ENCODE measurements at places on chromosomes 7 and 10.
A peak's percentile ranks its signal among the peaks of the same experiment; 100 is the strongest.

DNA sequence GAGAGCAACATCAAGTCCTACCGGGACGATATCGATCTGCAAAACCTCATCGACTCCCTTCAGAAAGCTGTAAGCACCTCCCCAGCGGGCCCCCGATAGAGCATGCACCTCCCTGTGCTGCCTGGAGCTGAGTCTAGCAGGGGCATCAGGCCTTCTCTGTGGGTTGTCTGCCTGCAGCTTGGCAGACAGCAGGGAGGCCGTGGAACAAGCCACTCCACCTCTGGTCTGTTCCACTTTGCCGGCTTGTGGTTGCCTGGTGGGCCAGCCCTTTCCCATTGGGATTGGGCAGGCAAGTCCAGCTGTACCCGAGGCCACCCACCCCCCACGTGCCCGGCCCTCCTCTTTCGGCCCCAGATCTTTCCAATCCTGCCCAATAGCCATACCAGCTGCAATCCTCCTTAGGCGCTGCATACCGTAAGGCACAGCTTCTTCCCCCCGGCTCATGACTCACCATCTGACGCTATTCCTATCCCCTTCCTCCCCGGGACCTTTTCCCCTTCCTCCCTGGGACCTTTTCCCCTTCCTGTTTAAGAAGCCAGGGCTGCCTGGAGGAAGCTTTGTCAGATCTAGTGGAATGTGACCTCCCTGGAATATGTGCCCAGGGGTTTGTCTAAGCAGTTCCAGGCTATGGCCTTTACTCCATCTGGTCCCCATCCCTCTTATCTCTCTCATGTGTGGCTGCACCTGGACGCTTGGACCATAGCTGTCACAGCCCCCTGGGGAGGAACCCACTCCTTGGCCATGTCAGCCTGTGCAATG, 28.1 kb upstream of the SH2D4B start:
- DNase-seq, result no peak

GRCh38 chr10:119640875-119641526, 10.2 kb upstream of the BAG3 start:
- no peak for DNase-seq

DNA sequence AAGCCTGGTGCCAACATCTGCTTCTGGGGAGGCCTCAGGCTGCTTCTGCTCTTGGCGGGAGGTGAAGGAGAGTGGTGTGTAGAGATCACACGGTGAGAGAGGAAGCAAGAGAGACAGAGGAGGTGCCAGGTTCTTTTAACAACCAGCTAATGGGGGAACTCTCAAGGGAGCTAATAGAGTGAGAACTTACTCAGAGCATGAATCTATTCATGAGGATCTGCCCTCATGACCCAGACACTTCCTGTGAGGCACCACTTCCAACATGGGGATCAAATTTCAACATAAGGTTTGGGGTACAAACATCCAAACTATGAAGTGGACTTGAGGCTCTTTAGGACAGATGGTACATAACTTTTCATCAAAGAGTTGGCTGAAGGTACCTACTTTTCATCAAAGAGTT, 5.1 kb upstream of the ZNF32 start:
- no peak for DNase-seq

DNA sequence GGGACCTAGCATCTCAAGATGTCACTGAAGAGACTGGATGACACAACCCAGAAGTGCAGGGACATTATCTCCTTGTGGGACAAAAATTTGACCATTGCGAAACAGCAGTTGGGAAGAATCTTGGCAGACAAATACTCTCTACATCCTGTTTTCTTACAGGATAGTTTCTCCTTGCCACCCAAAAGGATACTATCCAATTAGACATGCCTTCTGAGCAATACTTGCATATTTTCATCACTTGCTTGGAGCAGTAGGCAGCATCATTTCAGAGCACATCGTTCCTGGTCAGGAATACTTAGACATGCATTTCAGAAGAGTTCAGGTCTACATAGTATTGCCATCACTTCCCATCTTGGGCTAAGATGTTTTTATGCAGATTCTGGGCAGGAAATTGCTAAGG, 56.8 kb downstream of the FAS start:
- DNase-seq, result no peak

- DNase-seq, result no peak
Observed at GRCh38 chr10:51269821-51270220, 195.5 kb downstream of the PRKG1 start.

- DNase-seq, result no peak
Observed at GRCh38 chr7:101858437-101859385, 41.3 kb downstream of the CUX1 start.

- DNase-seq, result peak; percentile 13
Observed at GRCh38 chr10:79379512-79380124, 32.3 kb downstream of the PPIF start.

GRCh38 chr7:7943951-7944350, 24.6 kb upstream of the GLCCI1 start:
- no peak for DNase-seq

DNA sequence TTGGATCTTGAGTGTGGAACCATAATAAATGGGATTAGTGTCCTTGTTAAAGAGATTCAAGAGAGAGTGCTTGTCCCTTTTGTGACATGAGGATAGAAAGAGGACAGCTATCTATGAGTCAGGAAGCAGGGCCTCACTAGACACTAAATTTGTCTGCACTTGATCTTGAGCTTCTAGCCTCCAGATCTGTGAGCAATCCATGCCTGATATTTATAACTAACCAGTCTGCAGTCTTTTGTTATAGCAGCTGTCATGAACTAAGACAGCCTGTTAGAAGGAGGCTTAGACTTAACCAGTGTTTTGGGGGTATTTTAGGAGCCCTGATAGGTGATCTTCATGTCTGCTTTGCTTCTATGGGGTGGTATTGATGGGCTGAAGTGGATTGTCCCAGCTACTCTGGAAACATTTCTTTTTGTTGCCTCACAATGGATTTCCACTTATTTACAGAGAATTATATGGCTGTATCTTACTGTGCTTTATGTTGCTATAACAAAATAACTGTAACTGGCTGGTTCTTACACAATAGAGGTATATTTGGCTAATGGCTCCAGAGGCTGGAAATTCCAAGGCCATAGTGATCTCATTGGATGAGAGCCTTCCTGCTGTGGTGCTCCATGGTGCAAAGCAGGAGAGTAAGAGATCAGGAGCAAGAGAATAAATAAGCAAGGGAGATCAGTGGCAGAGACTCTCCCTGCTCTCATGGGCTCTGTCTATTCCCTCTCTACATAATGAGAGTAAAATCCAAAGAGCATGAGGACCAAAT, 23.4 kb upstream of the AKR1C3 start:
- no peak for DNase-seq

- DNase-seq, result no peak
Observed at GRCh38 chr7:139829775-139830117, 682 bp downstream of the TBXAS1 start.

DNA sequence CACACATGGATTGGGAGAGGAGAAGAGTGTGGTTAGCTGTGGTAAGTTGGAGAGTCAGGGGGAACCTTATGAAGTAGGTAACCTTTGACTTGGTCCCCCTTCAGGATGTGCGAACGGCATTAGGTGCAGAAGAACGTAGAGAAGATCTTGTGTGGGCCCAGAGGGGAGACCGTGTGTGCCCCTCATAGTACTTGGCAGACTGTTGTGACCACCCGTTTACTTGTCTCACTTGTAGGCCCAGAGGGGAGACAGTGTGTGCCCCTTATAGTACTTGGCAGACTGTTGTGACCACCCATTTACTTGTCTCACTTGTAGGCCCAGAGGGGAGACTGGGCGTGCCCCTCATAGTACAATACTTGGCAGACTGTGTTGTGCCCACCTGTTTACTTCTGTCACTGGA, 2.6 kb downstream of the GTPBP4 start:
- DNase-seq, result no peak

- no peak for DNase-seq
Observed at GRCh38 chr10:104127411-104127810, 5.4 kb downstream of the SFR1 start.

DNA sequence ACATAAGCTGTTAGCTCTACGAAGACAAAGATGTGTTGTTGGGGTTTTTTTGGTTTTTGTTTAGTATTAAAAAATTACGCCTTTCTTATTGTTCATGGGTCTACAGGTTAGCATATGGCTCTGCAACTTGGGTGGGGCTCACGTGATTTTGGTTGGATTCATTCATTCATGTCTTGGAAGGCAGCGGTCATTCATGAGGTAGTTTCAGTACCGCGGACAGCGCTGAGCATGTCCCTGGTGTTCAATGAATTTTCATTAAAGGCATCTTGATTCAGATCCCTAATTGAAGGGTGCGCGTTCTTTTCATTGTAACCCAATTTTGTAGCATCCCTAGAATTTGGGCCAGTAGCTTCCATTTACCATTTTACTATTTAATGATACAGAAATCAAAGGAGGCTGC, 42.9 kb upstream of the TCERG1L start:
- no peak for DNase-seq

DNA sequence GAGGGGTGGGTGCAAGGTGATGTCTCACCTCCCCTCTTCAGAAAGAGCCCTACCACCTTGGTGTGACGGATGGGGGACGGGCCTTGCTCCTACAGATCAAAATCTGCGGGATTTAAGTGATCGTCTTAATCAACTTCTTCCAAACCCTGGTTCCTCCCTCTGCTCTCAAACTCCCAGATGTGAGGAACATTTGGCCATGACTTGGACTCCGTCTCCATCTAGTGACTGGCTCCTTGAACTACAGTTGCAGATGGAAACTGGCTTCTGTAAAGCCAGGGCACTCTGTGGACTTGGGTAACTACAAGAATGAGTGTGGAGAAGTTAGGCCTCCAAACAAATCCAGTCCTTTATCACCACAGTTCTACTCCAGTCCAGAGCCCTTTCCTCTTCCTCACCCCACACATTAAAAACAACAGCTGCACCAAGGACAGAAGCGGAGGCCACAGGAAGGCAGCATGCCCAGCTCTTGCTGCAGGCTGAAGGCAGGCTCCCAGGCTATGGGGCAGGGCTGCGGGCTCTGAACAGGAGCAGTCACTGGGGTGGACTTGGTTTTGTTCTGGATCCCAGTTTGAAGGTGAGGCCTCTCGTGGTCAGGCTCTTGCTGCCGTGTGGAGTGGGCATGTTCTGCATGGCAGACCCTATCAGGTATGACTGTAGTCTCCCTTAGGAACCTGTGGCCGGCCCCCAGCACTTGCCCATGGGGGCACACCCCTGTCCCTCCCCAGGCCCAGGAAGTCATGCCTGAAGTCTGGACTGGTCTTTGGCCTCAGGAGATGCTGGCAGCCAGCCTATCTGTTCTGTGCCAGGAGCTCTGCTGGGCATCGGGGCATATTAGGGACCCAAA, 79.4 kb downstream of the VWC2 start:
- DNase-seq, result no peak

GRCh38 chr10:132641401-132641800, 103.8 kb downstream of the INPP5A start:
- no peak for DNase-seq

GRCh38 chr10:6979371-6979770, 399.3 kb upstream of the PRKCQ start:
- DNase-seq, result no peak

DNA sequence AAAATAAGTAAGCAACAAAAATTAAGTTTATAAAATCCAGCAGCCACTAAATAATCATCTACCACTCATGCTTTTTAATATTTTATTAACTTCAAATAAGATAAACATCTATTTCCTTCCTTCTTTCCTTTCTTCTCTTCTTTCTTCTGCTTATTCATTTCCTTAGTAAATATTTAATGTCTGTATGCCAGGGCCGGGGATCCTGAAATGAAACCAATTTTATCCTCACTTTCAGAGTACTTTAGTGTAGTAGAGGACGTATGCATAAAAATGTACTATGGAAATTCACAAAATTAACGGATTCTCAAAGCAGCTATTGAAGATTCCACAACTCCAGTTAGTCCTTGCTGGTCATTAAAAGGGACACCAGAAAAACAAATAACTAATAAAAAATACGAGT, 224.7 kb downstream of the VTI1A start:
- DNase-seq, result no peak

DNA sequence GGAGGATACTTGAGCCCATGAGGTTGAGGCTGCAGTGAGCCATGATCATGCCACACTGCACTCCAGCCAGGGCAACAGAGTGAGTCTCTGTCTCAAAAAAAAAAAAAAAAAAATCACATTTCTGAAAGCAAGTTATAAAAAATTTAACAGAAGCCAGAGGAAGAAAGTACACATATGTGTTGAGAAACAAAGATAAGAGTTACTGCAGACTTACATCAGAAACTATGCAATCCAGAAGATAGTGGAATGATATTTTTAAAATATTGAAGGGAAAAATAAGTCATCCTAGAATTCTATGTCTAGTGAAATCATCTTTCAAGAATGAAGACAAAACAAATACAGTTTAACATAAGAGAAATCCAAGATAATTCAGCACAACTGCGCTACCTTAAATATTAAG, 46.9 kb downstream of the ZNF518A start:
- DNase-seq, result no peak

GRCh38 chr7:45160417-45160881, 2.9 kb downstream of the RAMP3 start:
- no peak for DNase-seq

DNA sequence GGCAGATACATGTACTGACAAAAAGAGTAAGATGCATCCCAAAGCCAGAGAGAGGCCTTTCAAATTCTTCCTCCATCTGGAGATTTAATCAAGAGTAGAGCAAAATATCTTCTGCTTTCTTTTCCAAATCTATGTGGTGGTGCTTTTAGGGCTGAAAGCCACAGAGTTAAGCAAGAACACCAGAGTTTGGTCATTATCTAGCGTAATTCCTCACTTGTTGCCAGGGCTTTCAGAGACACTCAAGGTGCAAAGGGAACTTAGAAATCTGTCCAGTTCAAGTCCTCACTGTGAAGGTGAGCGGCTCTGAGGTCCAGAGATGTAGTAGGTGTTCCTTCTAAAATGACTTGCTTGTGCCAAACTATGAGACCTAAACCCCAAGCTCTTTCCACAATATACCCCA, 10.9 kb upstream of the NFE2L3 start:
- no peak for DNase-seq

- DNase-seq, result no peak
Observed at GRCh38 chr10:91077549-91078071, 142.9 kb upstream of the PCGF5 start.

- no peak for DNase-seq
Observed at GRCh38 chr7:70631718-70632117, 500.2 kb upstream of the GALNT17 start.

- no peak for DNase-seq
Observed at GRCh38 chr10:49633327-49634068, 19.7 kb downstream of the CHAT start.

DNA sequence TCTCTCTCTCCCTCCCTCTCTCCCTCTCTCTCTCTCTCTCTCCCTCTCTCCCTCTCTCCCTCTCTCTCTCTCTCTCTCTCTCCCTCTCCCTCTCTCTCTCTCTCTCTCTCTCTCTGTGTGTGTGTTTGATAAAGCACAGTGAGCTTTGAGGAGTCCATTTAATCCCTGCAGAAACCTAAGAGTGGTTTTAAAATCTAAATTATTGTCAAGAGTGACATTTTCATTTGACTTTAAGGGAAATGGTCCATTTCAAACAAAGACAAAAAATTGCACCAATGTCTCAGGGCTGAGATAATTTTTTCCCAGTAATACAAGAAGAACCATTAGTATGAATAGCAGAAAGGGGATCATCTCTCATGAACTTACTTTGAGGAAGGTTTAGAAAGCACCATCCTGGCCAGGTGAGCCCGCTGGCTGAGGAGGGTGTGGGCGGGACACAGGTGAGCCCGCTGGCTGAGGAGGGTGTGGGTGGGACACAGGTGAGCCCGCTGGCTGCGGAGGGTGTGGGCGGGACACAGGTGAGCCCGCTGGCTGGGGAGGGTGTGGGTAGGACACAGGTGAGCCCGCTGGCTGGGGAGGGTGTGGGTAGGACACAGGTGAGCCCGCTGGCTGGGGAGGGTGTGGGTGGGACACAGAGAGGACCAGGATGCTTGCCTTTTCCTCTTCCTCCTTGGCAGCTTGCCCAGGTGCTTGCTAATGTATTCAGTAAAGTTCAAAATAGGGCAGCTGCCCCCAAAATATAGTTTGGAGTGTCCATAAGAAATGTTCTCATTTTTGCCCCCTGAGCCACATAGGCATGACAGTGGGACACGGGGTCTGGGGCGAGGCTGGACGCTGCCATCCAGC, 125.0 kb downstream of the DNAJB6 start:
- DNase-seq, result no peak

Data from CD4-positive, alpha-beta T cell treated with Interleukin-15 for 1 hour (primary cell).